ENCODE measurements at places on chromosomes 1 and 21.

DNA sequence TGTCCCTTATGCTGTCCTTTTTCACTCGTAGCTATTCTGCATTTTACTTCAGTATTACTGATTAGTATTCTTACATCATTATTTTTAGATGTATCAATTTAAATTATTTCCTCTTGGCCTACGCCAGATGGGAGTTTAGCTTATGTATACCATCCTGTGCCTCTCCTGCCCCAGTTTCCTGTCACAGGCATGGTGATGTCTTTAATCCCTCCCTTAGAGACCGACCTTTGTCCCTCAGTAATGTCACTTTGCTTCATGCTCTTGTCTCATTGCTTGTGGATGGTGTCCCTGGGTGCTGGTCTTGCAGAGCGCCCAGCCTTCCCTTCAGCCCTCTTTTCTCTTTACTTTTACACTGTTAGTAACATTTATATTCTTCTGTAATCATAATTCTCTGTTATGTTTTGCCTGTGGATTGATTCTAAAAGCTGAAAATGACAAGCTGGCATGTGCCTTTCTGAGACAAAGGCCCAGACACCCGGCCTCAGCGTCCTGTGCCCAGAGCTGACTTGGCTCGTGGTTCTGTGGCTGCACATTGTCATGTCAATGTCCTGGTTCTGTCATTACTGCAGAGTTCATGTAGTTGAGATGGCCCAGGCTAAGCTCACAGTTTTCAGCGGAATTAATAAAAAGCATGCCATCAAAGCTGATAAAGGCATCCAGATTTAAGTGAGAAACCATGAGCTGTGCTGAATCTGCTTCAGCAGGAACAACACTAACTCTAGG is 100.7 kb downstream of the MTR start:
- DNase-seq: no peak

- no peak for DNase-seq
These were observed 35.8 kb downstream of the TFF3 start for GRCh38 chr21:42279341-42279871.

GRCh38 chr1:222054416-222054815 is 312.5 kb upstream of the DUSP10 start:
- DNase-seq: no peak

DNA sequence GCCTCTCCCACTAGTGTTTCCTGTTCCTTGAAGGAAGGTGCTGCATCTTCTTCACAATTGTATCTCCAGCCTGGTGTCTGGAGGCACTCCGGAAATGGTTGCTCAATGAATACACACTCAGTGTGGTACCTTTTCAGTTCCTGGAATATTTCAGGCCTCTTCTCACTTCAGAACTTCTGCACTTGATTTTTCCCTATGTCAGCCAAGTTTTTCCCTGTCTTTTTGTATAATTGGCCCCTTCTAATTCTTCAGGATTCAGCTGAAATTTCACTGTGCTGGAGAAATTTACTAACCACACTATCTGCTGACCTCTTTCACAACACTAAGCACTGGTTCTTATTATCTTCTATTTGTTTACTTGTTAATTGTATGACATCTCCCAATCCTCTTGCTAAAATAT is 61.2 kb upstream of the MAP10 start:
- no peak for DNase-seq

DNA sequence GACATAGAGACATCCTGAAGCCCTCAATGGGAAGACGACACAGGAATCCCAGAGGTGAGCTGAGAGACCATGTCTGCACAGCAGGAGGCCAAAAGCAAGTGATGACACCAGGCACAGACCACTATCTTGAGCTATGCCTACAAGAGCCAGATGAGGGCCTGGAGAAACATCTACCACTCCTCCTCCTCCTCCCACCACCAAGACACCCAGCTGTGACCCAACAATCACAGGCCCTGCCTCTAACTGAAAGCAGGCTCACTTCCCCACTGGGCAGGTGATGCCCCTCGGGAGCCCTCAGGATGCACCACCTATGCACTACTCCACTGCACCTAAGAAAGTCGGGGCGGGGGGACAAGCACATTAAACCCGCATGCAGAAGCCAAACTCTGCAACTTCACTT is 16.5 kb downstream of the TADA1 start:
- no peak for DNase-seq
